ENCODE measurements at places on chromosomes 3 and 15.

GRCh38 chr3:112767177-112767576 lies 79.5 kb downstream of the CD200R1L start:
- DNase-seq = no peak

DNA sequence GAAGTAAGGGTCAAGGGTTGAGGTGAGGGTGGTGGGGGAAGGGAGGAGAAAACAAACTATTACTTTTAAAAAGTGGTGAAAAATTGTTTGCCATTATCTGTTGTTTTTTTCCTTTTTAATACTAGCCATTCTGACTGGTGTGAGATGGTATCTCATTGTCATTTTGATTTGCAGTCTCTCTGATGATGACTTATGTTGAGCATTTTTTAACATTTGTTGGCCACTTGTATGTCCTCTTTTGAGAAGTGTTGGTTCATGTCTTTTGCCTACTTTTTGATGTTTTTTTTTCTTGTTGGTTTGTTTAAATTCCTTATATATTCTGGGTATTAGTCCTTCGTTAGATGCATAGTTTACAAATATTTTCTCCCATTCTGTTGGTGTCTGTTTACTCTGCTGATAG lies 185.9 kb upstream of the ANKRD28 start:
- DNase-seq = no peak

DNA sequence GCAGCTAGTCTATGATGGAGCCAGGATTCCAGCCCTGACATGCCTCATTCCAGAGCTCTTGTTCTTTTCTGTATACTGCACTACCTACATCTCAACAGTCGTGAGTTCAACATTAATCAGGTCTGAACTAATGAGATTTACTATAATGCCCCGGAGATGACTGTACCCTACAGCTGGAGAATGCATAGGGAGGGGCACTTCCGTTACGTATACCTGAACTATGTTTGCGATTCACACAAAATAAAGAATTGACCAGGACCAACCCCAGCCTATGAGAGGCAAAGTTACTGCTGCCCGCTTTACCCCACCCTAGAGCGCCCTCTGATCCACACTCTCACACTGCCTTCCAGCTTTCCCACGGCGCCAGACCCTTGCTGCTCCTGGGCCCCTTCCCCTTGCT lies 97.0 kb downstream of the IGF2BP2 start:
- DNase-seq = no peak

GRCh38 chr3:69540706-69541581 lies 155.1 kb upstream of the FRMD4B start:
- DNase-seq = no peak

DNA sequence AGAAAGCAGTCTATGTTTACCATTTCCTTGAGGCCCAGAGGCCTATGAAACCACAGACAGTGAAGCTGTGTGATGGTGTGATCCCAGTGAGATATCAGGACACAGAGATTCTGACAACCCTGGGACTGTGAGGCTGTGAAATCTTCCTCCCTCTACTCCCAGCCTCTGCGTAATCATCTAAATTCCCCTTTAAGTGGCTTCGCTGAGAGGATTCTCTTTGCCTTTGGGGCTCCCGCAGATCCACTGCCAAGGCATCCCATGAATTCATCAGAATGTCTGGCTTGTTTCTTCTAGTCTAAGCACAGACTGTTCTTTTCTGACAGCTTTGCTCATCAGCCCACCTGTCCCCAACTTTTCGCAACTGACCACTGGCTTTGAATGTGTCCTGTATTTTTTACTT lies 901.2 kb upstream of the NR2F2 start:
- no peak for DNase-seq

DNA sequence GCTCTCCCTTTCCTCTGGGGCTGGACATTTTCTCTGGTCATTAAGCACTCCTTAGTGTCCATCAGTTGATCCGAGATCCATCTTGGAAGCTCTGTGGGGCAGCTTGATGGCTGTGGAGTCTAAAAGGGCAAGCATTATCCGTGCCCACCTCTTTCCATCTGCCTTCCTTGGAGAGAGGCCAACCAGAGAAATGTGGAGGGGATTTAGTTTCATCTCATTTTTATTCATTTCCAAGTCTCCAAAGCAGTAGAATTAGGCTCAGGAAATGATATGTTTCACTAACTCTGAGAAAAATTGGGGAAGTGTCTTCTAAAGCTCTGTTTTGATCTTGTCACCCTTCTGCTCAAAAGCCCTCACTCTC lies 95.9 kb upstream of the KLHL25 start:
- DNase-seq = no peak

DNA sequence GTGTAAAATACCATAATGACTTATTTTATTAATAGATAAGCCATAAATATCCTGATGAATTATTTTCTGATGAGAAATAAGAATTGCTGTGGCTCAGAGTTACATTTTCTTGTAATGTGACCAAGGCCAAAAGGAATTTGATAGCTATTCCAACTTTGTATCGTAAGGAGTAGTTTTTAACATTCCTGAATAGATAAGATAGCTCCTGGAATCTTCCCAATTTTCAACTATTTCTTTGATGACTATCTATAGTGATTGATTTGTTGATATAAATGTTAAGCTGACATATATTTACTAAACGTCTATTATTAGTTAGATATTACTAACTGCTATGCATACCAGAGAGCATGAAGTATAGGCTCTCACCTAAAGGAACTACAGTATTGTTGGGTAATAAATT lies 49.1 kb upstream of the SATB1 start:
- DNase-seq = no peak

- DNase-seq = no peak
These were observed 209.5 kb upstream of the ALCAM start for GRCh38 chr3:105157067-105157765.

GRCh38 chr15:22806156-22806555 lies 19.7 kb downstream of the NIPA1 start:
- DNase-seq = no peak

DNA sequence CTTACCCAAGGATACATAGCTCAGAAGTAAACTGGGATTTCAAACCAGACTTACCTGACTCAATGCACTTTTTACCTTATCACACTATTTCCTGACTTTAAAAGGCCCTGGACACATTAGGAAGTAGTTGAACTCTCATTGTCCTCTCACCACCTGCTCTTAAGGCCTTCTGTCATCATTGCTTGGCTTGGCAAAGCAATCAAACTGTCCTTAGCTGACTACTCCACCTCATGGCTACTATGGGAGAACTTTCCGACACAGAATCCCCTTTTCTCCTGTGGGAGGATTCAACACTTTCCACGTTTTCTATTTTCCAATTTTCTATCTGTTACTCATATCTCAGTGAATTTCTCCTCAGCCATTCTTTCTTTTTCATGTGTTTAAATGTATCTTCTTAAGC lies 55.4 kb downstream of the ZNF148 start:
- no peak for DNase-seq

GRCh38 chr3:187359798-187360486 lies 8.2 kb upstream of the RTP4 start:
- DNase-seq = no peak

GRCh38 chr15:31339558-31339895 lies 12.9 kb downstream of the KLF13 start:
- DNase-seq = no peak

- no peak for DNase-seq
These were observed 133.4 kb upstream of the WNT5A start for GRCh38 chr3:55620351-55621025.

DNA sequence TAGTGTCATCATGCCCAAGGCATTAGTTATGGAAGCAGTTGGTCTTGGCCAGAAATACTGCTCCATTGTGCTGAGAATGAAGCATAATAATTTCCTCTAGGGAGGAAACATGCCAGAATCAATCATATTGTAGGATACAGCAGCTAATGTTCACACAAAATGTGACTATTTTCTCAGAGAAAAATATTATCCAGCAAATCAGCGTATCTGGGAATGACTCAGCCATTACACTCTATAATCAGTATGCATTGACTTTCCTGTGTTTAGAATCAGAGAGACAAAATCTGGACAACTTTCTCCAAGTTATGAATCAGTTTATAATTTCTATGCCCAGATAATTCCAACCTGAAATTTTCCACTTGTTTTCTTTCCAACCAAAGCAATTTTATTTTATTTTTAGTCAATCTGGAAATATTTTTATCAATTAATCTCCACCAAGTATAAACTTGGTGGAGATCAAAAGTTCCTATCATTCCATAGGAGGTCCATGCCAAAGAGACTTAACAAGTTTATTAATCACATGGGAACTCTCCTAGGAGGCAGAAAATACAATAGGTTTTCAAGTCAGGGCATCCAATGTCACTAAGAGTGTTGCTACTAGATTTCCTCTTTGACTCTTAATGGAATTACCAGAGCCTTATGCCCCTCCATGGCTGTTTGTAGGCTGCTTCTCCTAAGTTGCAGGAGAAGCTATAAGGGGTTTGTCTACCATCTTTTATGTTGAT lies 36.4 kb downstream of the SUCNR1 start:
- no peak for DNase-seq

GRCh38 chr15:73873889-73874511 lies 636 bp downstream of the TBC1D21 start:
- DNase-seq = peak; percentile 27

DNA sequence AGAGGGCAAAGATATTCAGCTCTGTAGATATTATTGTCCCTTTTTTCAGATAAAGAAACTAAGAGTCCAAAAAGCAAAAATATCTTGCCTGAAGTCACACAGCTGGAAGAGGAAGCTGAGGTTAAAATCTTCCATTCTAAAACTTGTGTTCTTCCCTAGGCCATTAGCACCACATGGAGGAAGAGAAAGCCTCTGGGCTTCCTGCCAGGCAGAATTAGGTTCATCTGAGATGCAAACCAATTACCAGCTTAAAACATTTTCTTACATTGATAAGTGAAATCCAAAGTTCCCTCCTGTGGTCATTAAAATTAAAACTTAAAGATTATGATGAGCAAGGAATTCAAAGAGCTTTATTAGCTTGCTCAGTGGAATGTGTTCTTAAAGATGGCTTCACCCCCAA lies 235.3 kb upstream of the SETMAR start:
- no peak for DNase-seq

DNA sequence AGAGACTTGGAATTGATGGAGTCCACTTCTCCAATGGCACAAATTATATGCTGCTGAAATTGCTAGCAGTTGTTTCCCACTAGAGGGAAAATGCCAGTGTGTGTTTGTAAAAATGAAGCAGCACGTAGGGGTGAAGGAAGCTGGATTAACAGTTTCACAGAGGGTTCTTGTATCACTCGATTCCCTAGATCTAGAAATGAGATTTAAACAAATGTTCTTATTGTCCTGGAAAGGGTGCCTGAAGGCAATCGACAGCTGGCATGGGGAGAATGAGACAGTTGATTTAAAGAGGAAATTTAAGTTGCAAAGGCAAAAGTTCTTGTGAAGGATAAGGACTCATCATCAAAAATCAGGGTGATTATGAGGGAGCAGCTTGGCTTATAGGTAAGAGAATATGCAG lies 234.8 kb upstream of the ARPP21 start:
- no peak for DNase-seq

DNA sequence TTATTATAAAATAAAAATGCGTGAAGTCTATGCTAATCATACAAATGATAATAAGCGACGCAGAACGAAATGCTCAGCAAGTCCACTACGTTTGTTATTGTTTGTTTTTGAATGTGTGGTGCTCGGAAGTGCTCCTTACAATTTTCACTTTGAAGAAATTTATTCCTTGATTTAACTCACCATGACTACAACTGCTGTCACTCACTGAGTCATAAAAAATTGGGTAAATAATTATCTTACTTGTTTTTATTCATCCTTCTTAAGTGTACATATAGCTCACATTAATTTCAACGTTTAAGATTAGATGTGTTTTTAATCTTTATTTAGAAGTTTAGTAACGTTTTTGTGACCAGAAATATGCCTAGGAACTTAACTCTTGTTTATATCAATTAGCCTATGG lies 66.7 kb upstream of the NANOGP8 start:
- DNase-seq = no peak

DNA sequence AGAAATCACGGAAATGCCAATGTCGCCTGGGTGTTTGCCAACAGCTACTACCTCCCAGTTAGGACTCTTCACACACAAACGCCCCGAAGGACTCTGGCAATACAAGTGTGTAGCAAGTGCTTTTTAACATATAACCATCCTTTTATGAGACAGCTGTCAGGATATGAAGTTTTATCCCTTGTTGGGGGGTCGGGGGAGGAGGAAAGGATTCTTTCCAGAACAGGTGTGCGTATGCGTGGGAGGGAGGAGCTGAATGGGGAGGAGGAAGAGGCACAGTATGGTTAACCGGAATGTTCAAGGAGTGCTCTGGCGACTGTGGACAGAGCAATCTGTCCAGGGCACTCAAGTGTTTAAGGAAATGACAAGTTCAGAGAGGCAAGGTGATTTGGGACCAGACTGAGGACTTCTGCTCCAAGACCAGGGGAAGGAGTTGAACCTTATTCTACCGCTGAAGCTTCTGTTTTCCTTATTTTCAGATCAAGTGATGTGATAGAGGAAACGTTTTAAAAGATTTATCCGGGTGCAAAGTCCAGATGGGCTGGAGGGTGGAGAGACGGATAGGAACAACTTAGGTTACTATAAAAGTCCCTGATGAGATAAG lies 1.3 kb downstream of the TSPAN3 start:
- DNase-seq = no peak

DNA sequence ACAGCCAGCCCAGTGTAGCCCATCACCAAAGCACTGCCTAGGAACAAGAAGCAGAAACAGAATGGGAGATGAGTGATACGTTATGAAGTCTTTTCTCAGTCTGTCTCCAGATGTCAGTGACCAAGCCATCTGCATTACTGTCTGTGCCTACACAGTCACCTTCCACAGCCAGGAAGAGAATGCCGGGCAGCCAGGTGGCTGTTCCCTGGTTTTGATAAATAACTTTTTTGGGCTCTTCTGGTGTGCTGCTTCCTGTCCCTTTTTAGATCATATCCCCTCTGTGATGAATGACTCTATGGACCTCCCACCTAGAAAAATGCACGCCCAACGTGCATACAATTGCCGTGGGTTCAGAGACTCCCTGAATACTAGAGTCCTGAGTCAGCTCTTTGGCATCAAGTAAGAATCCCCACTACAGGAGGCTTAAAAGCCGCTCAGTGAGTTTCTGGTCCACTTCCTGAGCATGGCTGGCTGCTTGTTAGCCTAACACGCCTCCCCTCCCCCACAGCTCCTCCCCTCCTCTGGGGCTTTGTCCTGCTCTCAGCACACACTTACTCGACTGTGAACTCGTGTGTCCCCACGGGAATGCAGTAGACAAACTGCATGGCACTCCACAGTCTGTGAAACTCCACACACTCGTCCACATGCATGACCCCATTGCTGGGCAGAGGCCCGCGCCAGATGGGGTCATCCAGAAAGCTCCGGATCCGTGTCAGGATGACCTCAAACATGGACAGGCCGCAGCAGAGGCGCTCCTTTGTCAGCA lies 34.7 kb downstream of the NIPA2 start:
- no peak for DNase-seq
